ENCODE measurements at places on chromosomes 1 and 21. TPM values are rescaled to one million over a fixed set of nuclear protein-coding genes. Genes with fewer than 3 reads are reported as not detected.

- no peak for DNase-seq
- H3K27me3 ChIP-seq = no peaks in the 10 kb centered on the region
- H3K4me3 ChIP-seq = no peak overlapping the region
- H3K36me3 ChIP-seq = no peaks in the 10 kb centered on the region
- no peaks in the 10 kb centered on the region for H3K4me1 ChIP-seq
These were observed 13.5 kb downstream of the TRABD2B start for GRCh38 chr1:47983691-47984090.

DNA sequence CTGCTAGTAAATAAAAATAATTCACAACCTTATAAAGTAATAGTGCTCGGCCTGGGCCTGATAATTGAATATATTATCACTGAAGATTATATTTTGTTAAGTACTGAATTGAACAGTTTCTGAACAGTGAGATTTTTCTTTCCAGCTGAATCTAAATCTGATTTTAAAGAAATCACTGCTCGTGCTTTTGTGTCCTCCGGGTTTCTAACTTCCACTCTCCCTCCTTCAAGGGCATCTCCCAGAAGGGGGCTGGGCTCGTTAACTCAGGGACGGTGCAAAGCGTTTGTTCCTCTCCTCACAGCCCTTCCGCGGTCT, 823 bp upstream of the KIF1B start:
- DNase-seq = no peak
- H3K4me3 ChIP-seq = peak overlapping the region; percentile 69
- H3K27me3 ChIP-seq = no peaks in the 10 kb centered on the region
- no peaks in the 10 kb centered on the region for H3K36me3 ChIP-seq
- H3K27ac ChIP-seq = peak overlapping the region; percentile 99
- H3K4me1 ChIP-seq = peaks cover 33% of the 10 kb centered on the region

DNA sequence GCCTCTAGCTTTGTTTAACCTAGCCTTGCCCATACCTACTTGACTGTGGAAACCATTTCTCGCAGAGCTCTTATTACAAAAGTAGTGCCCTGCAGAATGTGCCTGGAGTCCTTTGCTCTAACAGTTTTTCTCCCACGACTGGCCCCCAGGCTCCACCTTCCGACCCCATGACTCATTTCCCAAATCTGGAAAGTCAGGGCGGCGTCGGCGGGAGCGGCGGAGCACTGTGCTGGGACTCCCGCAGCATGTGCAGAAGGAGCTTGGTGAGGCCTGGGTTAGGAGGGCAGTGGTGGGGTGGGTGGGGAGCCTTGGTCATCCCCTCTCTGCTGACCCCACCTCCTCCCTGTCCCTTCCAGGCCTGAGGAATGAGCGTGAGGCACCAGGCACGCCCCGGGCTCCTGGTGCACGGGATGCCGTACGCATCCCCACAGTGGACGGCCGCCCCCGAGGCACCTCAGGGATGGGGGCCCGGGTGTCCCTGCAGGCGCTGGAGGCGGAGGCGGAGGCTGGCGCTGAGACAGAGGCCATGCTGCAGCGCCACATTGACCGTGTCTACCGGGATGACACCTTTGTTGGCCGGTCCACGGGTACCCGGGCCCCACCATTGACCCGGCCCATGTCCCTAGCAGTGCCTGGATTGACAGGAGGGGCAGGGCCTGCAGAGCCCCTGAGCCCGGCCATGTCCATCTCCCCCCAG, 47.5 kb downstream of the YARS1 start:
- no peaks in the 10 kb centered on the region for H3K27me3 ChIP-seq
- DNase-seq = peak; percentile 65
- H3K36me3 ChIP-seq = peaks cover 38% of the 10 kb centered on the region
- H3K27ac ChIP-seq = peak overlapping the region; percentile 81

GRCh38 chr1:154006136-154006535, 15.6 kb downstream of the RPS27 start:
- H3K4me3 ChIP-seq = no peak overlapping the region
- DNase-seq = no peak
- H3K27me3 ChIP-seq = no peaks in the 10 kb centered on the region
- no peaks in the 10 kb centered on the region for H3K36me3 ChIP-seq

DNA sequence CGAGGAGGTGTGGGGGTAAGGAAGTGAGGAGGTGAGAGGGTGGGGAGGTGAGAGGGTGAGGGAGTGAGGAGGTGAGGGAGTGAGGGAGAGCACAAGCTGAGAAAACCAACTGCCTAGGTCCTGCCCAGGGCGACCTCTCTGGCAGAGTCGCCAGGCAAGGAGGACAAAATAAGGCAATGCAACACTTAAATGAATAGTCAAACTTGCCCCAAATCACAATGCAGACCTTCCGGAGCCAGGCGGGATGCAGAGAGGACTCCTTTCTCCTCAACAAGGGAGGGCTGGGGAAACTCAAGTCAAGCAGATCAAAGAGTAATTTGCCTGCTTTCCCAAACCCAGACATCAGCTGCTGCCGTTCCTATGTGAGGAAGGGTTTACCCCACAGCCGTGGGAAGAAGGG, 86.0 kb downstream of the CCDC185 start:
- H3K36me3 ChIP-seq = no peaks in the 10 kb centered on the region
- DNase-seq = no peak
- no peaks in the 10 kb centered on the region for H3K27me3 ChIP-seq
- H3K4me3 ChIP-seq = no peak overlapping the region
- no peaks in the 10 kb centered on the region for H3K4me1 ChIP-seq

GRCh38 chr1:3229081-3229725, 160.2 kb downstream of the PRDM16 start:
- H3K27ac ChIP-seq = no peak overlapping the region
- H3K4me3 ChIP-seq = no peak overlapping the region
- H3K27me3 ChIP-seq = peaks cover 16% of the 10 kb centered on the region
- no peaks in the 10 kb centered on the region for H3K36me3 ChIP-seq
- no peaks in the 10 kb centered on the region for H3K4me1 ChIP-seq

GRCh38 chr1:172089768-172090510, 248.6 kb downstream of the DNM3 start:
- DNase-seq = no peak
- no peaks in the 10 kb centered on the region for H3K36me3 ChIP-seq
- no peak overlapping the region for H3K4me3 ChIP-seq
- H3K27ac ChIP-seq = no peak overlapping the region

The RAP1GAP gene
- total RNA-seq = 75.6 TPM

The HFM1 gene
- total RNA-seq = 0.77 TPM

DNA sequence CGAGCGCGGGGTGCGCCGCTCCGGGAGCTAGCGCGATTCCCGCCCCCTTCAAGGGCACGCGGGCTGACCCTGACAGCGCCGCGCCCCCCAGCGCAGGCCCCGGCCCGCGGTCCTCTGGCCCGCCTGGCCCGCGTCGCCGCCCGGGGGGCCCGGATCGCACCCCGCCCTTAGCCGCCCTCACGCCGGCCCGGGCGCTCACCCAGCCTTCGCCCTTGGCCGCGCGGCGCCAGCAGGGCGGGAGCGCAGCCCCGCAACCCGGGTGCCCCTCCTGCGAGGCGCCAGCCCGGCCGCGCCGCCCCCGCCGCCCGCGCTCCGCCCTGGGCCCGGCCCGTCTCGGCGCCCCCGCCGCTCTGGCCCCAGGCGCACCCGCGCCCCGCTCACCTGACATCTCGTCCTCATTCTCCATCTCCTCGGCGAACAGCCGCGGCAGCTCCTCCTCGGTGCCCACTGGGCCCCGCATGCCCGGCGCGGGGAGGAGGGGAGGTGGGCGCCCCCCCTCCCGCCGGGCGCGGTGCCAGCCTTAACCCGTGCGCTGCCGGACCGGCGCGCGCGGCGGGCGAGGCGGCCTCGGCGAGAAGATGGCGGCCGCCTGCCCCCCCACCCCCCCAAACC, 451 bp downstream of the CHD5 start:
- no peaks in the 10 kb centered on the region for H3K4me1 ChIP-seq
- H3K4me3 ChIP-seq = no peak overlapping the region
- no peak for DNase-seq
- H3K36me3 ChIP-seq = no peaks in the 10 kb centered on the region
- H3K27ac ChIP-seq = no peak overlapping the region

- no peaks in the 10 kb centered on the region for H3K36me3 ChIP-seq
- no peaks in the 10 kb centered on the region for H3K4me1 ChIP-seq
- no peaks in the 10 kb centered on the region for H3K27me3 ChIP-seq
- H3K4me3 ChIP-seq = no peak overlapping the region
- H3K27ac ChIP-seq = no peak overlapping the region
- no peak for DNase-seq
These were observed 427.2 kb downstream of the KCNT2 start for GRCh38 chr1:196180847-196181593.

Measured in adrenal gland (tissue), 19 donors.